ENCODE measurements at places on chromosomes 4 and X.

DNA sequence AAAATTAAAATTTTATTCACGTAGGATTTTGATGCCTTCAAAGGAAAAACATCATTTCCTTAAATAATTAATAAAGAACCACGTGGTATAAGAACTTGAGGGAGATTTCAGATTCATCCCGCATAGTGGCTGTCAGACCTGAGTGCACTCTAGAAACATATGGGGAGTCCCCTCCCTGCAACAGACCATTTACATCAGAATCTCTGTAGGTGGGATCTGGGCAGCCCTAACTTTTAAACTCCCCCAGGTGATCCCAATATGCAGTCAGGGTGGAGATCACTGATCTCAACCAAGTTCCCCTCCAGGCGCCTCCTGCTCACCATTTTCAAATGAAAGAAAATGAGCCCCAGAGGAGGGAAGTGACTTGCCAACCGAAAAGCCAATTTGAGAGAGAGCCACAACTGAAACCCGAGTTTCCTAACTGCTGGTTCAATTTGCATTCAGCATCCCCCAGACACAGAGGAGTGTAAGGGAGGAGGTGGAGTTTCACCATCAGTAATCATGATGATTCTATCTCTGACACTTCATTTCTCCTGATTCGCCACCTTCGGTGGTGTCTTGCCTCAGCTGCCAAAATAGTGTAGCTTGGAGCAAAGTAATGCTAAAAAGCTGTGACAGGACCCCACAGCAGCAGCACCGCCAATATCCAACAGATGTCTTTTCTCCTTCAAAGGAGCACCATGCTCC lies 11.4 kb downstream of the RNF150 start:
- no peak for DNase-seq

DNA sequence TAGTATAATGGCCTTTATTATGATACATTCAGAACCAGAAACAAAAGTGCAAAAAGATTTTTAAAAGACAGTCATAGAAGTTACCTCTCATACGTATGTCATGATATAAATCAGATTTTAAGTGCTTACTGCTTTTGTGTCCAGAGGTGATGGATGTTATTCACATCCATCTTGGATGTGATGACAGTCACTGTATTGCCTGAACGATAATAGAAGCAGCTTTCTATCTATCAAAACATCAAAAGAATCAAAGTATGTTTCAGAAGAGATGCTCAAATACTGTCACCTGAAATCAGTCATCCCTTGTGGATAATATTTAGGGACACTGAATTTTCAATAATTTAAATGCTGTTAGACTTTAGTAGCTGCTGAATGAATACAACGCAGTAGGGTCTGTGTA lies 26.8 kb upstream of the IL21 start:
- DNase-seq: no peak

DNA sequence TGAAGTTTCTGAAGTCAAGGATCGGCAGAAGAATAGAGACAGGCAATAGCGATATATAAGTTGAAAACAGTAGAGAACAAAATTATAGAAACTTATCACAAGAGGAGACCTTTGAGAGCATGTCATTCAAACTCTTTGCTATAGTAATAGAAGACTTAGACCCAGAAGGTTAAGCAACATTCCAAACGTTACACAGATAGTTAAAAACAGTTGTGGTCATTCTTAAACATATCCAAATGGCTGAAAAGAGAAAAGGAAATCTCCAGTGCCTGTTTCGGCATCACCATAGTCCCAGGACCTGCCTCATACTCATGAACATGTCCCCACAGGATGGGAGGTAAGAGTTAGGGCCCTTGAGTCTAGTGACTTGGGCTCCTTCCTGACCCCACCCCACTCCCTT lies 258.1 kb upstream of the NOCT start:
- no peak for DNase-seq

DNA sequence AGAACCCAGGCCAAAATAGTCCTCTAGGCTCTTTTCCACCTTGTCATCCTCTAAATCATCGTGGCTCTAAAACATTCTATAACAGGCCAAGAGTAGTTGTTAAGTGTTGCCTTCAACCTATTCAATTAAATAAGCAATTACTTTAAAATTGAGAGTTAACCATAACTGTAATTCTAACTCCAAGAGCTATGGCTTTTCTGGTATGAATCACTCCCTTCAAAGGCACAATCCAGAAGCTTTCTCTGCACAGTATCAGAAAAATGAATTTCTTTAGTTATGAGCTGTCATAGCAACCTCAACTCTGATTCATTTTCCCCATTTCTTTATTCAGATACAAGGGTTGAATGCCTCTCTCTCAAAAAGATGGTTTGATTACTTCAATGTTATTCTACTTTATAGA lies 21.7 kb downstream of the INPP4B start:
- no peak for DNase-seq

- DNase-seq: no peak
These were observed 9.0 kb upstream of the IGFBP7 start for GRCh38 chr4:57119054-57119651.

DNA sequence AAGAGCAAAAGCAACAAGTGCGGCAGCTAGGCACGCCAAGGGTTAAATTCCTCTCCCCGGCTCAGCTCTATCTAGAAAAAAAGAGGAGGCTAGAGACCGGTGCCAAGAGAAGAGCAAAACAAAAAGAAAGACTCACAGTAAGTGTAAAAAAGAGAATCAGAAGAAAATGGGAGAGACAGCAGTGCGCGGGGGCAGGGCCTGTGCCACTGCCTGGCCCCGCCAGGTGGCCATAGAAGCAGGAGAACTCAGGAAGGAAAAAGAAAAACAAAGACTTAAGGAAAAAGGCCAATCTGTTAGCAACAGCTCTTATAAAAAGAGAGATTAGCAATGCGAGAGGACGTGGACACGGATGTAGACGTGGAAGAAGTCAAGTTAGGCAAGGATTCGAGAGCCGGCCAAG lies 3.2 kb downstream of the ACOX3 start:
- DNase-seq: no peak

DNA sequence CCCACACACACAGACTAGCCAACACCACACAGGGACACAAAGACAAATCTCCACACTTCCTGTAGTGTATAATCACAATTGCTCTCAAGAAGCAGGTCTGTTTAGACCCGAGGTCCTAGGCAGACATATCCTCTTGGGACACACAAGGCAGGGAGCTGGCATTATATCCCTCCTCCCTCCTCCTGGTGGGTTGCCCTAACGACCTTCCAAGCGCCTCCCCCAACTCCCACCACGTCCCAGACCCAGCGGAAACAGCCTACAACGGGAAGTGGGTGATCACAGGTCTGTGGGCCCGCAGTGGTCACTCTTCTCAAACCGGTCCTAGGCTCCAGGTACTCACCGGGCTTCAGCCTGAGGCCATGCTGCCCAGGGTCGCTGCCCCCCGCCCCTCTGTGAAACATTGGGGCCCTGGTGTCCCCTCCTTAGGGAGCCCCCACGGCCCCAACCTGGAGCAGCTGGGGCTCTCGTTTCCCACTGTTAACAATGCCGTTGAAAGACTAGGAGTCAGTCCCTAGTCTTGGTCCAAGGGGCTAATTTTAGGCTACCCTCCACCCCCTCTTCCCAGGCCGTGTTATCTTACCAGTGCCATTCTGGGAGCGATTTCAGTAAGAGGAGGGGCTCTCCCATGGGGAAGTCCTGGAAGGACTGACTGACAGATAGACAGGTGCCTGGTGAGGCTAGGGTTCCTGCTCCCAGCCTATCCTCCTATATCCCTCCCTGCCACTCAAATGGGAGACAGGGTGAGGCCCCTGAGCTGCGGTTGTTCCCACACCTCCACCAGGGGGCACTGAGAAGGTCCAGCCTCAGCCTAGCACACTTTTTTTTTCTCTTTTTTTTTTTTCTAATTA lies at the start of gene ASB12:
TSS of gene ASB12 (minus strand) at position 485 of the 848 bp plus-strand sequence. CDS start 4,957 bp downstream, outside the sequence.
- DNase-seq: no peak

Measured in kidney (tissue), 22 donors.